ENCODE measurements at places on chromosomes 11 and 22.

DNA sequence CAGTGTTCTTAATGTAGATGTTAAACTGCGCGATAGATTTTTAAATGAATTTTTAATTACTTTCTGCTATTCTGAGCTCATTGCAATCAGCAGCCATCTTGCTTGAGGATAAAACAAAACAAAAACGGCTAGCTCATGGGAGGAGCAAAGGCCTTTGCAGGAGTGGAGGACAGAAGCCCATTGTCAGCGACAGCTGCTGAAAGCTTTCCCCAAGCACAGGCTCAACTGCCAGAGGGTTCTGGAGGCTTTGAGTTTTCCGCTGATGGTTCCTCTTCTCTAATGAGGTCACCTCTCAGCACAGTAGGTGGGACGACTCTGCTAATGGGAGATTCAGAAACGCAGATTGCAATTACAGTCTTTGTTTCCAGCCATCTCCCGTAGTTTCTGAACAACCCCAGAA lies 167.1 kb upstream of the TTC12 start:
- no peaks in the 10 kb centered on the region for H3K27me3 ChIP-seq
- H3K36me3 ChIP-seq = no peaks in the 10 kb centered on the region
- H3K4me1 ChIP-seq = no peaks in the 10 kb centered on the region
- H3K27ac ChIP-seq = no peak overlapping the region
- peak; percentile 45 for DNase-seq
- H3K4me3 ChIP-seq = no peak overlapping the region

GRCh38 chr11:13169709-13170108 lies 107.9 kb upstream of the BMAL1 start:
- H3K27me3 ChIP-seq = no peaks in the 10 kb centered on the region
- H3K36me3 ChIP-seq = no peaks in the 10 kb centered on the region
- no peak overlapping the region for H3K27ac ChIP-seq
- no peaks in the 10 kb centered on the region for H3K4me1 ChIP-seq
- DNase-seq = peak; percentile 24

- H3K4me1 ChIP-seq = no peaks in the 10 kb centered on the region
- H3K36me3 ChIP-seq = no peaks in the 10 kb centered on the region
- no peaks in the 10 kb centered on the region for H3K27me3 ChIP-seq
- H3K27ac ChIP-seq = no peak overlapping the region
- DNase-seq = no peak
These were observed 1684.7 kb upstream of the RAG2 start for GRCh38 chr11:38282718-38283117.

DNA sequence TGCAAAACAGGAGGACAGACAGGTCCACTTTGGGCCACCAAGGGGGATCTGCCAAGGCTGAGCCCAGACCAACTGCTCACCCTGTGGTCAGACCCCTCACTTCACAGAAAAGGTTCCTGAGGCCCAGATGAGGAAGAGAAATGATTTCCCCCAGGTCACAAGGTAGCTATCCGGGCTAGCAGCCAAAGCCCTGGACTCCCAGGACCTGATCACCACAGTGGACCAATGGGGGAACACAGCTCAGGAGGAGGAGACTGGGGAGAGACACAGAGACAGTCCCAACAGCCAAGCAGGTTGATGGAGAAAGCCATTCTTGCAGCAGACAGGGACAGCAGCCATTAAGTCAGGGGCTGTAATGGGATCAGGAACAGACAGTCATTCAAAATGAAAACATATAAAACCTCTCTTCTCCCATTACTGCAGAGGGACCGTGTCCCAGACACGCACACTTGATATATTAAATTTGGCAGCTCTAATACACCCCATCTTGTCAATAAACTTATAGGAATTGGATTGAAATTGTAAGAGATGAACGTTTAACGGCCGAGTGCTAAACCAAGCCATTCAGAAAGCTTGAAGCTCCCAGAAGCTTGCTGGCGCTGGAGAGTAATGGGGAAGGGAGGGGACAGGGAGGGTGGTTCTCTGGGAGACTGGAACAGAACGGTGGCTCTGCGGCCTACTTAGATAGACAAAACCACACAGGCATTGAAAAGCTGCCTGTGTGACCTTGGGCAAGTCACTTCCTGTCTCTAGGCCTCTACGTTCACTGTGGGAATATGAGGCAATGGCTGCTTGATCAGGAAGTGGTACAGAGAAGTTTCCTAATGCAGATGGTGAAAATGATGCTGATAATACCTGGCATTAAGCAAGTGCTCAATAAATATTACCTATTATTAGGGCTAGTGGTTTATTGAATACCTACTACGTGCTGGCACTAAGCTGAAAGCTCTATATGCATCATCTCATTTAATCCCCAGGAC lies 16.0 kb downstream of the ZMAT5 start:
- DNase-seq = no peak
- no peaks in the 10 kb centered on the region for H3K27me3 ChIP-seq
- H3K4me1 ChIP-seq = no peaks in the 10 kb centered on the region
- no peak overlapping the region for H3K27ac ChIP-seq
- peaks cover 52% of the 10 kb centered on the region for H3K36me3 ChIP-seq

DNA sequence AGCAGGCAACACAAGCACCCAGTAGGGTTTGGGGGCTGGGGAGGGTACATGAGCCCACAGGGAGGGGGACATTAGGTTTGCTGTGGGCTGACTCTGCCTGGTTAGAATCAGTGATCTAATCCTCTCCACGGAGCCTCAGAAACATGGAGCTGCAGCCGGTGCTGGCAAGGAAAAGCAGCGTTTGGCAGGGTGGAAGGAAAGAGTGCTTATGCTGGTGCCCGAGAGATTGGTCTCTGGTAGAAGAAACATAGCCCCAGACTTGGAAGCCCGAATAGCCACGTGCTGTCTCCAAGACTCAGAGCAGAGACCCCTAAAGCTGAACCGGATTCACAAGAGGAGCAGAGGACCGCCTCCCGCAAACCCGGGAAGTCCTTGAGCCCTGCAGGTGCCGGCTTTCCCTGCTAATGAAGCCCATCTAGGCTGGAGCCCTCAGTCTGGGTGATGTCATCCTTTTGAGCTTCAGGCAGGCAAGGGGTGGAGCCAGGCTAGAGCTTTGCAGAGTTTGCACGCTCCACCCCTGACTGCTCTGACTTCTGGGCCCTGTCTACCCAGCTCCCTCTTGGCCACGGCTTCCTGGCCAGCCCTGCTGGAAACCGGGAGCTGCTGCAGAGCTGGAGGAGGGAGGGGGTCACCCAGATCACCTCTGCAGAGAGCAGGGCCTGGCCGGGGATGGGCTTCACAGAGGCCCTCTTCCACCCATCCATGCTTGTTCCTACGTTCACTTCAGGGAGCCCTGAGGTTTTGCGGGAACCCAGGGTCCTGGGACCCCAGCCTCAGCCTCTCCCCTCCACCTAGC lies 35.0 kb upstream of the JAM3 start:
- peak; percentile 79 for DNase-seq
- H3K27ac ChIP-seq = peak overlapping the region; percentile 88
- H3K4me3 ChIP-seq = peak overlapping the region; percentile 8
- peaks cover 6% of the 10 kb centered on the region for H3K27me3 ChIP-seq

DNA sequence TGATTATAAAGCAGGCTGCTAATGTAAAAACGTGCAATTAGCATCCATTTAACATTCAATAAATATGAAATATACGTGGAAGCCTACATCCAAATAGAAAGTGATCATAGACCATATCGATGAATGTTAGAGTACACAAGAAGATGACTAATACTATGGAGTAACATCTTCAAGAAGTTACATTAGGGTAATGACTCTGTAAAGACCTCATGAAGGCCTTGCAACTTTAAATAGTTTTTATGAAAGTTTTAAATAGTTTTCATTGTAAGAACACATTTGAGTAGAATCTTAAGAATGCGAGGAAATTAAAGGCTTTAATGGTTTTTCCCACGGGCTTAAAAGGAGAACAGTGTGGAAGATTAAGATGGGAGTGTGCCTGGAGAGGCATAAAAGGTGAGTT lies 1.4 kb downstream of the TRIM34 start:
- peaks cover 9% of the 10 kb centered on the region for H3K4me1 ChIP-seq
- no peaks in the 10 kb centered on the region for H3K36me3 ChIP-seq
- DNase-seq = no peak
- no peak overlapping the region for H3K27ac ChIP-seq
- H3K4me3 ChIP-seq = no peak overlapping the region

DNA sequence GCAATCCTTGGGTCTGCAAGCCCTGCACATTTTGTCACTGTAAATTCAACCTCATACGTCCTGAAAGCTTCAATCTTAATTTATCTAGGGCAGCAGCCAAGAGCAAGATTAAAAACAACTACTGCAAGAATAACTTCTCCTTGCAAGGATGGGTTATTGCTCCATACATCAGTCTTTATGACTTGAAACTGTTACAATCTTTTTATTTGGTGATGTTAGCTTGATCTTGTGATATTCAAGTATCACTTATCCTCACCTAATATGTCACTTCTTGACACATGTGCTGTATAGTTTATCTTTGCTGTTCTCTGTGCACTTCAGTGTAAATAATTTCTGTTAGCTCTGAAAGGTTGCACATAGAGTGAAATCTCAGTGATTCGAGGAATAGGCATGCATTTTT lies 14.7 kb upstream of the APLP2 start:
- no peaks in the 10 kb centered on the region for H3K36me3 ChIP-seq
- peaks cover 16% of the 10 kb centered on the region for H3K4me1 ChIP-seq
- no peak overlapping the region for H3K4me3 ChIP-seq
- DNase-seq = no peak
- no peak overlapping the region for H3K27ac ChIP-seq
- H3K27me3 ChIP-seq = no peaks in the 10 kb centered on the region

- H3K4me1 ChIP-seq = peaks cover 38% of the 10 kb centered on the region
- DNase-seq = no peak
- H3K27me3 ChIP-seq = no peaks in the 10 kb centered on the region
These were observed 26.4 kb upstream of the TCF20 start for GRCh38 chr22:42296883-42297282.

DNA sequence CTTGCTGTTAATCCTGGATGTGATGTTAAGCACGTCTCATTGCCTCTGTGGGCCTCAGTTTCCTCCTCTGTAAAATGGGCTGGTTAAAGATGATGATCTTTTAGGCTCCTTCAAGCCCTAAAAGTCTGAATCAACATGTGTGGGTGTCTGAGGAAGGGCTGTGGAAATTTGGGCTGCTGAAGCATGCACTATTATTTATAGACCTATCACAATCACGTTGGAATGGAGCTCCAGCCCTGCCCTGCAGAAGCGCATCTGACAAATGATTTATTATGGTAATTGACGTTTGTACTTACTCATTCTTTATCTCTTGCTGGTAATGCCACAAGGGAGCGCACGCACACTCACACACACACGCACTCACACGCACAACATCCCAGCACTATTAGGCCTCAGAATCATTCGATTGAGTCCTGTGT lies 20.4 kb downstream of the P2RX3 start:
- H3K36me3 ChIP-seq = no peaks in the 10 kb centered on the region
- H3K27ac ChIP-seq = no peak overlapping the region
- no peak overlapping the region for H3K4me3 ChIP-seq
- H3K4me1 ChIP-seq = peaks cover 10% of the 10 kb centered on the region
- H3K27me3 ChIP-seq = no peaks in the 10 kb centered on the region
- no peak for DNase-seq

- H3K27ac ChIP-seq = no peak overlapping the region
- no peak overlapping the region for H3K4me3 ChIP-seq
- H3K4me1 ChIP-seq = no peaks in the 10 kb centered on the region
These were observed 59.6 kb downstream of the ST14 start for GRCh38 chr11:130219148-130219547.

DNA sequence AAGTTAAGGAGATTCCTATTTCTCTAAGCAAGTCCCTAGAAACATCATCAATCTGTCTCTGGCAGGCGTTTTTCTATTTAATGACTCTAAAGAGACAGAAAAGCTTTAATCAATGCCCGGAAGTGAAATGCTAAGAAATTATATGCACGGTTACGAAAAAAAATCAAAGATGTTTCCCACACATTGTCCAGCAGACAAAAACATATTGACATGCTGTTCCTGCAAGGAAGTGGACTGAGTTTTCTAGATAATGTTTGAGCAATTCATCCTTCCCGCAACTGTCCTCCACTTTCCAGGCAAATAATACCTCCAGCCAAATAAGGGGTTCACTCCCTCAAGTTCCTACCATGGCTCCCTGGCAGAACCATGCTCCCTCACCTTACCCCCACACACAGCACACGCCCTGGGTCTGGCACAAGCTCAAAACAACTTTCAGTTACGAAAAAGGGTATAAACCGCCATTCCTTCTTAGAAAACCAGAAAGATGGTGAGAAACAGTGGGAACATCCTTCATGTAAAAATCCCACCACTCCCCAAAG lies 29.6 kb downstream of the GALNT18 start:
- no peak overlapping the region for H3K4me3 ChIP-seq
- no peaks in the 10 kb centered on the region for H3K4me1 ChIP-seq
- H3K36me3 ChIP-seq = no peaks in the 10 kb centered on the region
- DNase-seq = no peak
- no peak overlapping the region for H3K27ac ChIP-seq

- no peaks in the 10 kb centered on the region for H3K27me3 ChIP-seq
- no peak overlapping the region for H3K4me3 ChIP-seq
- no peaks in the 10 kb centered on the region for H3K36me3 ChIP-seq
- no peak for DNase-seq
These were observed 13.1 kb upstream of the RPS19BP1 start for GRCh38 chr22:39545386-39546365.

DNA sequence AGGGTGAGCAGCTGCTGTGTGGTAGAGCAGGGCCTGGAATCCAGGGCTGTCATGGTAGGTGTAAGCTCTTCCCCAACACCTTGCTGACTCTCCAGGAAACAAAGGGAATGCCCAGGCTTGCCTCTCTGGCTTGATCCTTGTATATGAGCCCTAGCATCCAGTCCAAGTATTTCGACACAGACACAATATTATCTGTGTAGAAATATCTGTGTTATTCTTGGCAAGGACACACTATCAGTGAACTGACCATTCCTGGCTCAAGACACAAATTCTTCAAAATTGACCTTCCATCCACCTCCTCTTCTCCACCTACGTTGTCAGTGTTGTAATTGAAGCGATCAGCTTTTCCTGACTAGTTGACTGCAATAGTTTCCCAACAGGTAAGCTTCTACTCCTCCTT lies 312.0 kb upstream of the NARS2 start:
- no peaks in the 10 kb centered on the region for H3K36me3 ChIP-seq
- no peak overlapping the region for H3K27ac ChIP-seq
- H3K27me3 ChIP-seq = no peaks in the 10 kb centered on the region
- no peak for DNase-seq
- H3K4me3 ChIP-seq = no peak overlapping the region

- no peaks in the 10 kb centered on the region for H3K36me3 ChIP-seq
- DNase-seq = no peak
- no peak overlapping the region for H3K4me3 ChIP-seq
These were observed 89.6 kb downstream of the CSNK2A3 start for GRCh38 chr11:11263238-11264005.
